ENCODE measurements at places on chromosomes 16 and 17.

DNA sequence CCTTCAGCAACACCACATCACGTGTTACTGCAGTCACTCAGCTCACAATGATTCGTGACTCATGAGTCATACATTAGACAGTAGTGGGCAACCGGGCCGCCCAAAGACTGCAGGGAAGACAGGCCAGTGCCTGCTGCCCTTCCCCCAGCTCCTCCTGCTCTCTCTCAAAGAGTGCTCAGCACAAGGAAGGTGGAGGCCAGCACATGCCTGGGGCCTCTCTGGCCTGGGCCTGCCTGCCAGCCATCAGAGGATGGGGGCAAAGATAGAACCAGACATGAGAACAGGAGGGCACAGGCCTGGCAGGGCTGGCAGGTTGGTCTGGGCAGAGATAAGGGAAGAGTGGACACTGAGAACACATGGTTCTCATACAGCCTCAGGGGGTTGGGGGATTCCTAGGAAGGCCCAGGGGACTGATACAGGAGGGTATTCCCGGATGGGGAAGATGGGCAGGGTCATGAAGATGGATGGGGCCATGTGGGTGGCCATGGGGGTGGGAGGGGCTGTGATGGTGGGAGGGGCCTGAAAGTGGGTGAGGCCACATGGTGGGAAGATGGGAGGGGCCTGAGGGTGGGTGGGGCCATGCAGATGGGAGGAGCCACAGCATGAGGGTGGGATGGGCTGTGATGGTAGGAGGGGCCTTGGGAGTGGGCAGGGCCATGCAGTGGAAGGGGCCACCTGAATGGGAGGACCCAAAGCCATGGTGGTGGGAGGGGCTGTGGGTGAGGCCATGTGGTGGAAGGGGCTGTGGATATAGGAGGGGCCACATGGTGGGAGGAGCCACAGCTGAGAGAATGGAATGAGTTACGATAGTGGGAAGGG, 29.0 kb downstream of the KATNB1 start:
- DNase-seq, result peak; percentile 93

DNA sequence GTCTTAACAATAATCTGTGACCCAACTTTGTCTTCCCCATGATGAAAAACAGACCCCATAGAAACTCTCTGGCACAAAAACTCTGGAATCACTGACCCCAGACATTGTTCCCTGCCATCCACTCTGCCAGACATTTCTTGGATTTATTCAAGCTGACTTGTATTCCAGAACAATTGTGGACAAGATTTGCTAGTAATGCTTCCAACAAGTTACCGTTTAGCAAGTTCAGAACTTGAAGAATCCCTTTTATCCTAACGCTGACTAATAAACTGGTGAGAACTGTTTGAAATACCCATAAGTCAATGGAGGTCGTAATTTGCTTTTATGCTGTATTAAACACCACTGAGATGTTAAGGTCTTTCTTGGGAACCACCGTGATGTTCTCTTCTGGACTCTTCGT, 10.5 kb downstream of the HSBP1 start:
- no peak for DNase-seq

DNA sequence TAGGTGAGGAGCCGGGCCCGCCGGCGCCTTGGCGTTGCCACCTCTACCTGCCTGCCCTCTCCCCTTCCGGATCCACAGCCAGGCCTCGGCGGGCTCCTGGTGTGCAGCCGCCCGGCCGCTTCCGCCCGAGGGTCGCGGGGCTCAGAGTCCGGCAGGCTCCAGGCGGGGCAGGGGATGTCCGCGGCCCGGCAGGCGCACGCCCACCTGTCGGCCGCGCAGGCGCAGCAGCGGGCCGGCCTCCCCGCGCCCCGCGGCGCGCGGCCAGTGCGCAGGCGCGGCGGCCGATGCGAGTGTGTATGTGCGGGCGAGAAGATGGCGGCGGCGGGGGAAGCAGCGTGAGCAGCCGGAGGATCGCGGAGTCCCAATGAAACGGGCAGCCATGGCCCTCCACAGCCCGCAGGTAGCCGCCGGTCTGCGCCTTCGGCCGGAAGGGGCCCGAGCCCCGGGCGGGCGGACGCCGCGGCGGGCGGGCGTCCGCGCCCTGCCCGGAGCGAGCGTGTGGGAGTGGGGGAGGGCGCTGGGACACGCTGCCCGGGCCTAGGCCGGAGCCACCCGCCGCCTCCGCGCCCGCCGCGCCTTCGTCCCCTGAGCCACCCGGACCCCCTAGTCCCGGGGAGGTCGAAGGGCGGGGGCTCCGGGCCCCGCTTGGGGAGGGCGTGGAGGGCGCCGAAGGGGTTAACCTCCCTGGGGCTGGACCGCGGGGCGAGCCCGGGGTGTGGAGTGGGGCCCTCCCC, at the start of gene USP10:
Gene USP10, plus strand, starts transcription at position 289 of the 734 bp plus-strand sequence. Its CDS starts 91 bp downstream, at position 380.
- DNase-seq, result peak; percentile 98

GRCh38 chr17:50507871-50508572, at the start of gene MYCBPAP:
TSS of gene MYCBPAP (plus strand) at chr17:50508439. CDS start at chr17:50508675, 236 bp downstream.
- DNase-seq, result no peak

DNA sequence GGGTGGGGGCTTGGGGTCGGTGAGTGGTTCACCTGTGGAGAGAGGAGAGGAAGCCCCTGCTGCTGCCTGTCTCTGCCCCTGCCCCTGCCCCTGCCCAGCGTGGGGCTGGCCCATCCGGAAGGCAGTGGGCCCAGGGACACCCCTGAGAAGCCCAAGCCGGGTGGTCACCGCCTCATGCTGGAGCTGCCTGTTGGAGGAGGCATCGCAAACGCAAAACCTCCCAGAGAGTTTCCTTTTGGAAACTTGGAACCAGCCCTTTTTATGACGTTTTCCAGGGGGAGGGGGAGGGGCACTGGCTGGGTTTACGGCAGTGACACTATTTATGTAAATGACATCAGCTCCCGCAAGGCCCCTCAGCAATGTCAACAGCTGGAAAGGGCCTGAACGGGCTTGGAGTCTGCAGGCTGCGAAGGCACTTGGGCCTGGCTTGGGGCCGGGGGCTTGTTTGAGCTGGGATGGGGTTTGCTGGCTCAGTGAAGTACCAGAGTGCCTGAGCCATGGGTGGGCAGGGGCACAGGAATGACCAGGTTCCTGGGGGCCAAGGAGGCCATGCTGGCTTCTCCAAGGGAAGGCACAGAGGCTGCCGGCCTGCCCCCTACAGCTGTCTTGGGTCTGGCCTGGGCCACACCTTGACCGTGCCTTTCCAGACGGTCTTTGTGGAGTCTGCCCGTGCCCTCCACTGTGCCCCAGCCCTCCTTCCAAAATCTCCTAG, 219.5 kb downstream of the NTN1 start:
- peak; percentile 69 for DNase-seq

GRCh38 chr16:4350787-4351659, at the start of gene PAM16:
TSS of gene PAM16 (minus strand) at chr16:4351321. CDS start at chr16:4351234, 87 bp downstream.
- DNase-seq, result peak; percentile 98

GRCh38 chr16:79278506-79278905, 322.0 kb downstream of the MAF start:
- DNase-seq, result no peak

- peak; percentile 64 for DNase-seq
These were observed 188.2 kb downstream of the FTO start for GRCh38 chr16:53892155-53892554.

GRCh38 chr17:27471321-27472269, 15.3 kb downstream of the KSR1 start:
- no peak for DNase-seq

- no peak for DNase-seq
These were observed 1.5 kb downstream of the MYBBP1A start for GRCh38 chr17:4553669-4554068.

- DNase-seq, result no peak
These were observed 15.5 kb upstream of the BRCA1 start for GRCh38 chr17:43140396-43141332.

DNA sequence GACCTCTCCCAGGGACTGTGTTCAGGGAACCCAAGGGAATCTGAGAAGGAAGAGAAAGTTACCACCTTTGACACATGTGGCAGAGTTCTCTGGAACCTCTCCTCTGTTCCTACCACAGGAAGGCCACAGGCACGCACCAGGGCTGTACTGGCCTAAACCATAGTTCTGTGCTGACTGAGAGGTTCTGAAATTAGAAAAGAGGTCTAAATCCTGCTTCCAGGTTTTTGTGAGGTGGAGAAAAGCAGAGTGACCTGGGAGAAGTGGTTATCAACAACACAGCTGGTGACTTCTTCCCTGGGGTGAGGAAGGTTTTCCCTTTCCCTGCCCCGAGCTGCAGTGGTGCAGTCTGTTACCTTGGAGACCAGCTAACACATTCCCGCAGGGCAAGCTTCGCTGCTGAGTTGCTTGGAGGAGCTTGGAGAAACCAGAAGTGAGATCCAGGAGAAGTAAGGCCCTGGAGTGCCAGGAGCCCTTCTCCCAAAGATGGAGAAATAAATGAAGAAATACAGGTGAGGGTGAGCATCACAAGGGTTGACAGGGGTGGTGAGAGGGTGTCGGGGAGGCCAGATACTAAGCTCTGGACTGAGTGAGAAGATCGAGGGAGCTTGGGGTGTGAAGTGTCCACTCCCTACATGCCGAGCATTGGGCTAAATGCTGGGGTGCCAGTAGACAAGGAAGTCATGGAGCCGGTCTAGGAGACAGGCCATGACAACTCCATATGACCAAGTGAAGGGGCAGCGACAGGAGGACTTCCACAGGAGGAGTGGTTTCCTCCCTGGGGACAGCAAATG, at the start of gene VWA3A:
Gene VWA3A, plus strand, starts transcription at position 399 of the 791 bp plus-strand sequence. Its CDS starts 97 bp downstream, at position 496.
- peak; percentile 50 for DNase-seq

DNA sequence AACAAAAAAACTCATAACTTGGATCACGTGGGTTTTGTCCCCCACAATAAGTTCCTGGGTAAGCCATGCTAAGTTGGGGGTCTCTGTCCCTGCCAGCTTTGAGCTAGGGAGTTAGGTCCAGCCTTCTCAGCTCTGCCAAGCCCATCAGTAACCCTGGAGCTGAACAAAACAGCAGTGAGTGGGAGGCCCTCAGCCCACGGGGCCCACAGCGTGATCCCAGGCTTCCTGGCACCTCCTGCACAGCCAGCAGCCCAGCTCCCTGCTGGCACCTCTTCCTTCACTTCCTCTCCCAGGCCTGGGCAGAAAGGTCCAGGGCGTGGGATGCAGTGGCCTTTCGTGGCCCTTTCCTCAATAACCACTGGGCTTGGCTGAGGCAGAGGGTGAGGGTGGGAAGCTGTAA, 35.5 kb upstream of the CDC42EP4 start:
- no peak for DNase-seq

DNA sequence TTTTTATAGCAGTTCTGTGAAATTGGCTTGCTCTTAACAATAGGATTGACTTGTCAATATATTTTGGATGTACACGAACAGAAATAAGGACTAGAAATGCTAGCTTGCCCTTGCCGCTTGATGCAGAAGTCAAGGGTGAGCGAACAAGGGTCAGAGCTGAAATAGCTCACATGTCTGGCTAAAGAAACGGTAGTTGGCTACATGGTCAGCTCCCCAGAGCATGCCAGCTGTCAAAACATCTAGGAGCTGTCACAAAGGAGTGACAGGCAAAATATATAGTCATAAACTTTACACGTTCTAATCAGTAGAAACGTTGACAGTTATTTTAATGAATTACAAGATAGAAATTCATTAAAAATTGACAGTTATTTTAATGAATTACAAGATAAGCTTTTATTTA, 2.9 kb upstream of the MEIOB start:
- DNase-seq, result no peak

GRCh38 chr17:38750312-38751121, 2.0 kb upstream of the PSMB3 start:
- no peak for DNase-seq

DNA sequence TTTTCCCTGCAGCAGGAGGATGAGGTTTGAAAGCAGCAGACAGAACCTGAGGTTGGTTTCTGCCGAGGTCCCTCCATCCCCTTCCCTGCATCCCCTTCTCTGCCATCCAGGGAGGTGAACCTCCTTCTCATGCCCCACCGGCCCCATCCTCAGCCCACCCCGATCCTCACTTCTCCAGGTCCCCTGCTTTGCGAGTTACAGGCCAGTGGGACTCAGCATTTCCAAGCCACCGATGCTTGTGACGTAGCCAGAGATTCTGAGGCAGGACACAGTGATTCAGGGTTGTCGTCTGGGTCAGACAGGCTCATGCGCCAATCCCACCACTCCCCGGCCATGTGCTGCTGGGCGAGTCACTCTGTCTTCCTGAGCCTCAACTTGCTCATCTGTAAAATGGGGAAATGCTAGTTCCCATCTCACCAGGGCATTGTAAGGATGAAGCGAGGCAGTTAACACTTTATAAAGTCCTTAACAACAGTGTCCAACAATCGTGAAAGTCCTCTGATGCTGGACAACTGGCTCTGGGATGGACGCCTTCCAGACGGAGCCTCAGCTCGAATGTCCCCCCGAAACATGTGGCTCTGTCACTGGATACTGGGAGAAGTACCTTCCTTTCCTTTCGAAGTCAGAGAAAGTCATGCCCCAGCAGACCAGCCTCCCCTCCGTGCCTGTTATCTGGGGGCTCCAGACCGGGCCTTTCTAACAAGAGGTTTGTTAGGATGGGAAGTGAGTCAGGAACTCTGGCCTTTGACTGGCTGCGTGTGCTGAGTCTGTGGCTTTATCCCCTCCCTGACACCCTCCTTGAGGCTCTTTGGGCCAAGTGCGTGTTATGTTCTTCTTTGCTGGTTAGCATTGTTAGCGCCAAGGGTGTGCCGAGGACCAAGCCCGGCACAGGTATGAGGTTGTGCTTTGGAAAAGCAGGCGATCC, 21.9 kb downstream of the SEC14L5 start:
- no peak for DNase-seq

- no peak for DNase-seq
These were observed 54.9 kb downstream of the ABCC1 start for GRCh38 chr16:16004314-16004749.

DNA sequence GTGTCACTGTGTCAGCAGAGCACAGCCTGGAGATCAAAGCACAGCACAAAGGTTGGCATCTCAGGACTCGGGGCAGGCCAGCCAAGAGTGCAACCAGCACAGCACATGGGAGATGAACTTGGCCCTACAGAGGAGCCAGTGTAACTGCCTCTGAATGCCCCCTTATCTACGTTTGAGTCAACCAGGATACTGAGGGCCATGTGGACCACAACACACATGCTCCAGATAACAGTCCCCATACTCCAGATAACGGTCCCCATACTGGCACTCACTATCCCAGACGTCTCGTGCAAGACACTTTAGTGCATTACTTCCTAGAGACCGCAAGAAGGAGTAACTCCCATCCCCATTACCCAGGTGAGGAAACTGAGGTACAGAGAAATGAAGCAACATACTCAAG, 88.2 kb downstream of the XYLT1 start:
- DNase-seq, result no peak

GRCh38 chr17:56148333-56148732, 4.9 kb upstream of the ANKFN1 start:
- no peak for DNase-seq

- DNase-seq, result no peak
These were observed 5.8 kb downstream of the IRX3 start for GRCh38 chr16:54280751-54281150.

- no peak for DNase-seq
These were observed 9.6 kb upstream of the RHBDF2 start for GRCh38 chr17:76510831-76511244.

DNA sequence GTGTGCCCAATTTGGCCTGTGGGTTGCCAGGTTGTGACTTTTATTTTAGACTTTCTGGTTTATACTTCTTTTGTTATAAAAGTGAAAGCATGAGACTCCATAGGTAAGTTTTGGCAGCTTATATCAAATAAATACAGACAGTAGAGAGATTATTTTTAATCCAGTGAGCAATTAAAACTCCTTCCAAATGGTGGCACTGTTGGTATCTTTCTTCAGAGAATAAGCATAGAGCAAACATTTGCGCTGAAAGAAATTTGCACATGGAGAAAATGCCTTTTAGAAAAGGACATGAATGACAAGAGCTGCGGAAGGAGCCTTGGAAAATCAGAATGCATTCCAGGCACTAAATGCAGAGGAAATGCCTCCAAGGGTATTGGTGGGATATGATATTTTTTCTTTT, 46.1 kb upstream of the DNAJA2 start:
- DNase-seq, result no peak

- DNase-seq, result no peak
These were observed 538 bp upstream of the RAPGEFL1 start for GRCh38 chr17:40176754-40177110.

All from HEK293T (cell line).